Choroid plexus epithelial cell (primary cell): ENCODE measurements at places on chromosomes 4 and X.

GRCh38 chr4:59102311-59102710 is 1992.1 kb upstream of the IGFBP7 start:
- DNase-seq: no peak

GRCh38 chr4:134470544-134470943 is 269.0 kb upstream of the PABPC4L start:
- DNase-seq: peak; percentile 28

- peak; percentile 72 for DNase-seq
Observed at GRCh38 chr4:2712261-2712842, 43.8 kb downstream of the TNIP2 start.

GRCh38 chrX:21374163-21374993 is at the start of gene CNKSR2:
CNKSR2 (plus strand) TSS chrX:21374418; CDS start chrX:21374898, 480 bp downstream.
- peak; percentile 2 for DNase-seq

GRCh38 chr4:109902559-109903251 is 10.0 kb upstream of the EGF start:
- no peak for DNase-seq

DNA sequence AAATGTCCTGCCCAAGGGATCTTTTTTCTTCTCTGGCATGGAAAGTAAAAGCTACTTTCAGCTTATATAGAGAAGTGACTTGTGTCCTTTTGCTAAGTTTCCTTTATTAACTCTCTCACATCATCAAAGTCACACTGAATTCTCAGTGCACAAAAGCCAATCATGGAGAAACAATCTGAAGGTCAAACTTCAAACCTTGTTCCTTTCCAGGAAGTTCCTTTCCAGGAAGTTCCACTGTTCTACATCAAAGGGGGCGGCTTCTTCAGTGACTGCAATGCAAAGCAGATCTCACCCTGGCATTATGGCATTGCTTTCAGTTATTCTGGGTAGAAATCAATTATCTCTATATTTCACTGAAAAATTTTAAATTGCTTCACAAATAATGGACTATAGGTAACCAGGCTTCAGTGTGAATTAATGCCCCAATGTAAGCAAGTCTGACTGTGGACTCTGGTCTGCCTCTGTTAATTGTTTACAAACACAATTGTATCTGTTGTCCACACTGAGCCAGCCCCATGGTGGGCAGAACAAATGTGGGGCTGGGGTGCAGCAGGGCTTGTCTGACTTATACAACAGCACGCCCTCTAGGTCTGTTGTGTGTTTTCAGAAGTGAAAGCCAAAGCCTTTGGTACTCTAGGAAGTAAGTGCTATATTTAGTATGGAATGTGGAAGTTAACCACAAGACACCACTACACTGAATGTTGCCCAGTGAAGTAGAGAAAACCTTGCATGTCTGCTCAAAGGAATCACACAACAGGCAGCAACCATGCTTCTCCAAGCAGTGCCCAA is 98.8 kb downstream of the CDS1 start:
- peak; percentile 91 for DNase-seq

GRCh38 chr4:169859366-169860216 is 101.8 kb upstream of the HPF1 start:
- DNase-seq: no peak

DNA sequence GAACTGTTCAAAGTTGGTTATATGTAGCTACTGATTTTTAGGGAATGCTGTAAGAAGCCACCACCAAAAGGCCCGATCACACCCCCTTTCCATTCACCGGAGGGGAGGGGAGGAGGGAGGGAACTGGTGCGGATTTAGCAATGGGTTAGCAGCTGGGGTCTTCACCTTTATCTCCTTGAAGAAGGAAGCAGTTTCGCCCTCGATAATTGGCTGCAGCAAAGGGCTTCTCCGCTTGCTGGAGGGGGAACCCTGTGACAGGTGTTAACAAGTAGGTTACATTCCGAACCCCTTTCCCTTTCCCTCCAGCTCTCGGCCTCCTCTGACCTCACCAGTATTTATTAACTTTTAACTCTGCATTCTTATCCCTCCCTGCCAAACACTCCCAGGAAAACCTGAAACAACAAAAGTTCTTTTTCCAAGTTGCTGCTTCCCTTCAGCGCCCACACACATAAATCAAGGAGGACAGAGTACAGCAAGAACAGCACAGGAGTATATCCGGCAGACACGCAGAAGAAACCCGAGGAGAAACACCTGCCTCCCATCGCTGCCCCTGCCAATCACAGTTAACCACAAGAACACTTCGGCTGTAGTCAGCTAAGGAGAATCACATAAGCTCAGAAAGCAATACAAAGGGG is 39.8 kb upstream of the NAP1L5 start:
- peak; percentile 29 for DNase-seq

GRCh38 chrX:455673-456072 is 69.0 kb upstream of the PPP2R3B start:
- no peak for DNase-seq

GRCh38 chr4:101886826-101887225 is 96.3 kb downstream of the BANK1 start:
- DNase-seq: no peak

DNA sequence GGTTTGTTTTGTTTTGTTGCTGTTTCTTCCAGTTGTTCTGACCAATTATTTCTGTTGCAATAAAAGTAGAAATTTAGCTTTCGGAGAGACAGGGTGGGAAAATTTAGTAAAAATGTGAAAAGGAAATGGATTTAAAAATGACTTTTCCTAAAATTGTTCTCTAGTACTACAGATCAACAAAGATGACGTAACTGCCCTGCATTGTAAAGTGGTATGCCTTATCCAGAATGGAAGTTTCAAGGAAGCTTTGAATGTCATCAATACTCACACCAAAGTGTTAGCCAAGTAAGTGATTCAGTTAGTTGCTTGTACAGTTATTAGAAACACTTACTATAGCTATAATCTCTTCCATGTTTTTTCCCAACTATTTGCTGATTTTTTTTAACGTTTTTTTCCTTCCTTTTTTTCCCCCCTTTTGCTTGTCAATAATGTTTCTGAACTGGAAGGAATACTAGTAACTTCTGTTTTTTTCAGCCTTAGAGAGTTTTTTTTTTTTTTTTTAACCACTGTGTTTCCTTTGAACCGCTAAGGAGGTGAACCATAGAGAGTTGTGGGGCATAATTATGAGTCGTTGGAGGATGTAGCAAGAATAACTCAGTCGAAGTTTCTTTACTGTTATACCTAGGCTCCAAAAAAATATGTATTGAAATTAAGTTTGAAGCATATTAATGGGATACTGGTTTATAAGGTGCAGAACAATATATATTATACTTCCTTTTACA is 2.2 kb downstream of the SRP72 start:
- DNase-seq: no peak

GRCh38 chrX:50893466-50893865 is 17.1 kb upstream of the BMP15 start:
- DNase-seq: no peak

DNA sequence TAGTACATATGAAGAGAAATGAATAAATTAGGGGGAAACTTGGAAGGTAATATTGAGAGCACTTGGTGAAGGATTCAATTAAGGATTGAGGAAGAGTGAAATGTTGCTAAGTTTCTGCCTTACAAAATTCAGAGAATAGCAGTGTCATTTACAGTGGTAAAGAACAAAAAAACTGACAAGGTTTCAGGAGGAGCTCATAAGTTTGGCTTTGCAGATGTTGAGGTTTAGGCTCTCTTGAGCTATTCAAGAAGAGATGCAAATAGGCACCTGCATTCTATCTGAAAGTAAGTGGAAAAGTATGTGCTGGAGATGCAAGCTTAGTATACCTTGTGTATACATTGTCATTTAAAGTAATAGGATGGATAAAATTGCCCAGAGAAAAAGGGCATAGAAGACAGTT is 22.3 kb upstream of the EMCN start:
- no peak for DNase-seq

DNA sequence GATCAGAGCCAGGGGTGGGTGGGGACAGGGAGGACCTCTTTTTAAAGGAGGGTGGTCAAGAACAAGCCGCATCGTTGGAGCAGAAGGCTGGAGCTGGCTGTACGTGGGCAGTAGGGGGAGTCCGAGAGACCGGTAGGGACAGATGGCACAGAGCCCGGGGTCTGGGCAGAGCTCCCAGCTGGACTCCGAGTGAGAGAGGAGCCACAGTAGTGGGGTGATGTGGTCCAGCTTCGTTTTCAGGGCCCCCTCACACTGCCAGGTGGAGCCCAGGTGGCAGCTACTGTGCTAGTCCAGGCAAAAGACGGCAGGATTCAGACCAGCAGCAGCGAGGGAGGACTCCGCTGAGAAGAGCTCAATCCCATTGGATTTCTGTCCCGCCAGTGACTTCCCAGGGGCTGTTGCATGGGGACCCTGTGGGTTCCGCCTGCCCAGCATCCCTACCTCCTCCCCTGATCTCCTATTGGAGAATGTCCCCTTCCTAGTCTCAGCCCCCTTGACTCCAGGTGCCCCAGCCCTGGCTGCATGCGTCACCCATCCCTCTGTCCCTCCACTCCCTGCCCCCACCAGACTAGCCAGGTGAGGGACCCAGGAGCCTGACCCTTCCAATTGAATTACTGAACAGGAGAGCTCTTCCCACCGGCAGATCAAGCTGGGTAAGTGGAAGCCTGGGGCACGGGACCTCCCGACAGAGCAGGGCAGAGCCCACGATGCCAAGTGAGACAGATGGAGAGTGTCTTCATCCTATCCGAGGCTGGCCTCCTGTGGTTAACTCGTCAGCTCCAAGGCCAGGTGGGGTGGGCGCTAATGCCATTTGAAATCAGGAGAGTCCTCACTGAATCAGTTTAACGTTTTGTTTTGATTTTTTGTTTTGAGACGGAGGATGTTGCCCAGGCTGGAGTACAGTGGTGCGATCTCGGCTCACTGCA is 2.9 kb downstream of the ARHGAP4 start:
- peak; percentile 70 for DNase-seq

DNA sequence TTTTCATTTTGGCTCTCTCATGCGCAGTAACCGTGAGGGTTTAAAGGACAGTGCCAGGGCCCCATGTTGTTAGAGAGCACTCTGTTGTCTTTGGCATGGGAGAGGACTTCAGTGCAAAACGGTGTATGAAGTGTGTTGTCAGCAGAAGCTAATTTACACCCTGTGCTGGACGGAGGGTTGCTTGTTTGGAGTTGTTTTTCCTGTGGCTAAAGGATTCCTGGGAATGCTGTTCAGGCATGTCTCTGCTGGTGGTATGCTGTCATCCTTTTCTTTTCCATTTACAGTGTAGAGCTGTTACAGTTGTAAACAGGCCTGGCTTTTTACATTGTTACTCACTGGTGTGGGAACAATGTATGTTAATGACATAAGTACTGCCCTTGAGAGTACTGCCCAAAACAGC is 206.3 kb downstream of the CBR4 start:
- DNase-seq: peak; percentile 79

GRCh38 chr4:820230-821172 is 5.4 kb downstream of the CPLX1 start:
- no peak for DNase-seq

DNA sequence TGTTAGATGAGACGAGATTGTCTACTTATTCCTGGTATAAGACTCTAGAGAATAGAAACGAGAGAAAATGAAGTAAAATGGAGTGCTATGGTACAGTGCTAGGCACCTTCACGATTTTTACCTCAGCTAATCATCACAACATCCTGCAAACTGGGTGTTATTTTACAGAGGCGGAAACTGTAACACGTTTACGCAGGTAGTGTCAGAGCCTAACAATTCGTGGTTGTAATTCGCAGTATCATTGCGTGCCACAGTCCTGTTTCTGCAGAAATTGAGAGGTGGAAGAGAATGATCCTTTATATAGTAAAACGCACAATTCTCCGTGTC is 383 bp upstream of the TBC1D19 start:
- no peak for DNase-seq

DNA sequence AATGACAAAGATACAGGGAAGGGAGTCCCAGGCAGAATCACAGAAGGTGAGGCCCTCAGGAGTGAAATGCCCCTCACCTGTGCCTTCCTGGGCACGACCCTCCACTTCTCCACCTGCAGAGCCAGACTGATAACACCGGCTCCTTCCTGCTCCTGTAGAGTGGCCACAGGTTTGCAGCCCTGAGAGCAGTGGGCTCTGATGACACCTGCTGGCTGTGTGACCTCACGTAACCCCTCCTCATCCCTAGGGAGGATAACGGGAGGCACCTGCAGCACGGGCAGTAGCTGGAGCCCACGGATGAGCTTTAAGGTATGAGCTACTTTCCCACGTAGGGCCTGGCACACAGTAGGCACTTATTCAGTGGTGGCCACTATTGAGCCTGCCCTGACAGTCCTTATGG is 25.5 kb upstream of the MAN2B2 start:
- DNase-seq: no peak

GRCh38 chr4:30094887-30095286 is 625.3 kb upstream of the PCDH7 start:
- peak; percentile 9 for DNase-seq

- peak; percentile 13 for DNase-seq
Observed at GRCh38 chrX:12447448-12448064, 309.3 kb downstream of the FRMPD4 start.

GRCh38 chrX:4825550-4825949 is 1112.1 kb upstream of the PRKX start:
- no peak for DNase-seq

GRCh38 chr4:155190099-155190498 is 18.3 kb upstream of the NPY2R start:
- no peak for DNase-seq

GRCh38 chrX:40065296-40066046 is 32.3 kb downstream of the BCOR start:
- DNase-seq: no peak

DNA sequence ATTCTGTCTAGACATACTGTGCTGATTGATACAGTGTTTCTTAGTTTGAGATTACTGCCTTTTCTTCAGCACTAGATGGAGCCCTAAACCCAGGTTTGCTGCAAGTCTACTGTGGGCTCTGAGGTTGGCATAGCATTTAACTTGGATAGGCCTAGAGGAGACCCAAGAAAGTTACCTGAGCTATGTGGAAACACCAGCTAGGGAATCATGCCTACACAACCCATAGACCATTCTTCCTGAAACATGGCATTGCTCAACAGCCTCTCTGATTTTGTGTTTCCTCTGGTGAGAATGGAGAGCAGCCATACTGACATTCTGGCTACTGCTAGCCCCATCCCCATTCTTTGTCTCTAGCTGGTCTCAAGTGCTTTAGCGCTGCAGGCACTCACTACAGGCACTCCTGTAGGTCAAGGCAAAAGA is 287.7 kb upstream of the PCDH18 start:
- peak; percentile 83 for DNase-seq

GRCh38 chr4:161525121-161525520 is 638.7 kb downstream of the FSTL5 start:
- DNase-seq: no peak

DNA sequence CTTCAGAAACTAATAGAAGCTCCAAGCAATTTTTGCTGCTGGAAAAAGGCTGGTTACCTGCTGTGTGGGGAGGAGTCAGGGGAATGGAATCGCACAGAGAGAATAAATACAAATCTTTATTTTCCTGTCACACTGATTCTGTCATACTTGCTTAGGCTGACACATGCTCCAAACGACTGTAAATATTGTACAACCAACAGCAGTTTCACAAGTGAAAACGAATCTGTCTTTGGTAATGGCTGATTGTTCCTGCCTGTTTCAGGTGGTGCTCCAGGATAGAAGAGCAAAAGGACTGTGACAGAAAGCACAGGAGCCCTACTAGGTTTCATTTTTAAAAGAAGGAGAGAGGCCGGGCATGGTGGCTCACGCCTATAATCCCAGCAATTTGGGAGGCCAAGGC is 125.5 kb upstream of the DCLK2 start:
- no peak for DNase-seq
